ENCODE measurements at places on chromosomes 3 and 15.

GRCh38 chr15:52786436-52787122 is 3.6 kb downstream of the ONECUT1 start:
- no peak for DNase-seq

DNA sequence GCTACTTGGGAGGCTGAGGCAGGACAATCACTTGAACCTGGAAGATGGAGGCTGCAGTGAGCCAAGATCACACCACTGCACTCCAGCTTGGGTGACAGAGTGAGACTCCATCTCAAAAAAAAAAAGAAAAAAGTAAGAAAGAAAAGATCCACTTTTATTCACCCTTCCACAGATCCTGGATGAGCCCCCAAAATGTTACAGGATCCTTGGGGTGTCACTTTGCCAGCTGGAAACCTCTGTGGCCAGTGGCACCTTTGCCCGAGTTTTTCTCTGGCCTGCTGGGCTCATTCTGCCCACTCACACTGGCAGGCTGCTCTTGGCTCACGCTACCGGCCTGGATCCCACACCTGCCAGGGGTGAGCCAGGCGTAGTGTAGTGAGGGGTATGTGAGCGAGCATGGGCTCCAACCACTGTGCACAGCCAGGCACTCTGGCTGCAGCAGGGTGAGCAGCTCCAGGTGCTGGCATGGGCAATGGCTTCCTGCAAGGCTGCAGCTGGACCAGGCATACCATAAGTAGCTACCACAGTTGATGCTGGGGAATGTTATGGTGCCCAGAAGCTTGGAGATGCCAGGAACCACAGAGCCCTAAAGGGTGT is 57.8 kb upstream of the C15orf39 start:
- DNase-seq: no peak

DNA sequence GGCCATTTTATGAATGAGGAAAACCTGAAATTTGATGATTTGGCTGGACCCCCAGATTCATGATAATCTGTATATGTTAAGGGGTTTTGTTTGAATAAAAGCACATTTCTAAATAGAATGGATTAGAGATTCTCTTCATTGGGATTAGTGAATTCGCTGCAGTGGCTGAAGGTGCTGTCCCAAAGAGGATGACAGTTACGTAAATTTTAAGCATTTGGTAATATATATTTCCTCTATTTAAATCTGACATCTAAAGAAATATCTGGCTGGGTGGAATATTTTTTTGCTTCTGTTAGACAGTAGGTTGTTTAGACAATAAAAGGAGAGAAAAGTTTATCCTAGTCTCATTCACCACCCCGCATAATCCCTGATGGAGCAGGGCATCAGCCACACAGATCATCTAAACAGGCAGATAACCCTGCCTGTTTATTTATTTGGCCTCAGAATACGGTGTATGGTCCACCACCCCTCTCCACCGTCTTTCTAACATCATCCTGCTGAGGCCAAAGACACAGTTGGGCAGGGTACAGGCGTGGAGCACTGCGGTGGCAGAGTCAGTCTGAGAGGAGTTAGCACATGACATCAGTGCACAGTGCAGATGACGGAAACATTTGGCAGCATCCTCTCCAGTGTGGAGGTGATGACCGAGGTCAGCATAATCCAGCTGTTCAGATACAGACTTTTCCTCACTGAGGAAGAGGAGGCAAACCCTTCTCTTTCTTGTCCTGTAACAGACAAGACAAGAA is 20.4 kb upstream of the NFKBIZ start:
- DNase-seq: peak; percentile 74

DNA sequence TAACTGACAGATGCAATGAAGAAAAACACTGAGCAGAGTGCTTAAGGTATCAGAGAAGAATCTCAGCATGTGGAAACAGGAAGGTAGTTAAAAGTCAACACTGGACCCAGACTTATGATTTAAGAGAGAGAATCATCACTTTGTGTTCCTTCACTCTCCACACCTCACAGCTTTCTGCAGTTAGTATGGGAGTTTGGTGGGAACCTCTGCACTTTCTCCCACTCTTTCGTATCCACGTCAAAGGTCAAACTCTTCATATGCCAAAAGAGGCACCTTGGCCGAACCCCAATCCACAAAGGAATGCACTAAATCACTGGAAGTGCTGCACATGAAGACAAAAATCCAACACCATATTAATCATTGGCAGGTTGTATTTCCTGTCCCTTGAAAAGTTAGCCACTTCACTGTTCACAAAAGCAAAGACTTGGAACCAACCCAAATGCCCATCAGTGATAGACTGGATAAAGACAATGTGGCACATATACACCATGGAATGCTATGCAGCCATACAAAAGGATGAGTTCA is 361.2 kb downstream of the MAGI1 start:
- no peak for DNase-seq

DNA sequence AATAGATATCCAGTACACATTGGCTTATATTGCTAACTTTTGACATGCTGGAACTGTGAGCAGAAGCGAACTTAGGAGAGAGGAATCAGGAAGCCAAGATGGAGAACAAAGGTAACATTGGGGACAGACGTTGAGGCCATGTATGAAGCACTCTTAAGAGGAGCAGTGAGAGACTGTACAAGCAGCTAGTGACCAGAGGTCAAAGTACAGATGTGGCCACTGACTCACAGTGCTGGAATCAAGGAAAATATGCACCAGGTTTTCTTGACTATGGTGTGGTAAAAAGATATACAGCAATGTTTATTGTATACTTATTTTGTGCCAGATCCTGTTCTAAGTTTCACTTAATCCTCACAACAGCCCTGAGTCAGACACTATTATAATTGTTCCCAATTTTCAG is 2.0 kb upstream of the IL20RB start:
- DNase-seq: no peak

DNA sequence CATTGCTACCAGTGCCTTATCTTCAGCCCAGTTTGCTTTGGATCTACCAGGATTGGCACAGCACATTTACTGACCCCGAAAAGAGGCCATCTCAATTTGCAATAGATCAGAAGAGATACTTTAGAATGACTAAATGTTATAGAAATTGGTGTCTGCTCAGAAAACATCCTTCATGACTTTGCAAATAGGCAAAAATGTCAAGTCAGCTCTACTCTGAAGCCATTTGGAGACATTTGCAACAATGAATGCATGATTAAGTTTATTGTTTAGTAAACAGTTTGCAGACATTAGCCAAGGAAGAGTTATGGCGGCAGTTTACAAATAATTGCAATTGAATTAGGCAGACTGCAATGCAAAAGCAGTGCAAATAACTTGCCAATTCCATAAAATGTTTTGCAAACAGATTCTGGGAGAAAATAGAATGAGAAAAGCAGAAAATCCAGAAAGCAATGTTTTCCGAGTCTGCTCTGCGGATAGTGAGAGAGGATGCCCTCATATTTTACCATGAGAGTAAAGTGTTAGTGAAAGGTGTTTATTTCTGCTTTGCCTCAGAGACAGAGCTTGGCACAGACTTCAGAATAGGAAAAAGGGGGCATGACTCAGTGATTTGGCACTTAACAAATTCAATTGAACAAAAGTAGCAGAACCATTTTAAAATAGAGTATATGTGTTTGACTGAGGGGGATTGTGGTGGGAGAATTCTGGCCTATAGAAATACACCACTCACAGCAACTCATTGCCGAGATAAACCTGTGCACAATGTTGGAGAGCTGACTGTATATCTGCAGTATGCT is 334.9 kb upstream of the NR2F2 start:
- DNase-seq: no peak

Data from CD4-positive, alpha-beta T cell treated with Interleukin-10 for 1 hour (primary cell).